ENCODE measurements at places on chromosomes 3 and 15.

DNA sequence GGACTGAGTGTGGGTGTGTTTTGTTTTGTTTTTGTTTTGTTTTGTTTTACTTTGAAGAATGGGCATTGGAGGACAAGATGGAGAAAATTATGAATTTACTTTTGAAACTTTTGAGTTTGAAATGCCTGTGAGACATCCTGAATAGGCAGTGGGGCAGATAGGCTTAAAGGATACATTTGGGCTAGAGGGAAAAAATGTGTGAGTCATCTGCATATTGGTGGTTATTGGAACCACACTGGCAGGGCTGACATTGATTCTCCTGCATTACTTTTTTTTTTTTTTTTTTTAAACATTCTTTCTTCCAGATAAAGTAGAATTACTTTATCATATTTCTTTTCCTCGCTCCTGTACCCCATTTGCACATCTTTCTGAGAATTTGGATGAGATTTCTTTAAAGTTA, 56.1 kb downstream of the CALML4 start:
- no peak for DNase-seq

DNA sequence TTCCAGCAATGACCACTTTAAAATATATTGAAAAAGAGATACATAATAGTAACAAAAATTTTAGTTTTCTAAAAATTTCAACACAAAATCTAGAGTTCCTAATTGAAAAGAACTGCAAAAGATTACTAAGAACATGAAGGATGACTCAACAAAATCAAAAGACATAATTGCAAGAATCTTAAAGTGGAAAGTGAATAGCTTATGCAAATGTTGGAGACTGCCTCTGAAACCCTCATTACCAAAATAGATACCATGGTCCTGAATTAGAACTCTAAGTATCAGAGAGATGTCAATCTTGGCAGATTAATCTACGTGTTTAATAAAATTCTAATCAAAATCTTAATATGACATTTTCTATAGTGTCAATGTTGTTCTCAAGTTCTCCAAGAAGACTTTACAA, 60.7 kb upstream of the SGO1 start:
- no peak for DNase-seq

DNA sequence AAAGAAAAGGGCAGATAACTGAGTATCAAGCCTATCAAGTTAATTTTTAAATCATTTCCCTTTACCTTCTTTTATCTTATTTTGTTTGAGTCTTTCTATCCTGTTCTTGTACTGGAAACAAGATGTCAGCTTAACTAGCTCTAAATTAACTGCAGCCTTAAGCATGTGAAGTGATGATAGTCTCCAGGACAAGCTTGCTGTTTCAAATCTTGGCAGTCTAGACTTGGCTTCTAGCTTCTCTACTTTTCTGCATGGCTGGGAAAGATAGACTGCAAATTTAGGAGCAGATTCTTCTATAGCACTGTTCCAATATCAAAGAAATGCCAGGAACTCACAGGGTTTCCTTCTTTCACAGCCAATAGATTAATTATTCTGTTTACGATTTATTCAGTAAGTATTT, 1034.4 kb downstream of the TUSC7 start:
- no peak for DNase-seq

- DNase-seq: no peak
Measured at GRCh38 chr3:806006-806405, 286.8 kb upstream of the CNTN6 start.

DNA sequence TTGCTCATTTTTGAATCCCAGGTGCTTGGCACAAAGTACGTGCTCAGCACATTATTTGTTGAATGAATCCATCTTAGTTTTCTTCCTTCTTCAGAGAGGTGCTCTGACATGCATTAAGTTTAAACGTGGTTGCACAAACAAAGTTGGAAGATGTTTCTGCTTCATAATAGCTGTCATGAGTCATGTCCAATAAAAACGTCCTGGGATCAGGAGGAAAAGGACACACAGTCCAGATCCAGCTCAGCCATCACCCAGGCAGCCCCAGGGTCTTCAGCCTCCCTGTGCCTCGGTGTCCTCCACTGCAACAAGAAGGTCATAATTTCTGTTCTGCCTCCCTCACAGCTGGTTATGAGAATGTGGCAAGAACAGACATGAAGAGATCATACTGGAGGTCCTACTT, 55.4 kb downstream of the CCNL1 start:
- DNase-seq: no peak
